Stimulated activated CD4-positive, alpha-beta T cell treated with anti-CD3 and anti-CD28 coated beads, Interleukin-1b, Interleukin-23, amount 100 ng/mL, for 1 hour (primary cell): ENCODE measurements at places on chromosomes 5 and 9.
A peak's percentile ranks its signal among the peaks of the same experiment; 100 is the strongest.

DNA sequence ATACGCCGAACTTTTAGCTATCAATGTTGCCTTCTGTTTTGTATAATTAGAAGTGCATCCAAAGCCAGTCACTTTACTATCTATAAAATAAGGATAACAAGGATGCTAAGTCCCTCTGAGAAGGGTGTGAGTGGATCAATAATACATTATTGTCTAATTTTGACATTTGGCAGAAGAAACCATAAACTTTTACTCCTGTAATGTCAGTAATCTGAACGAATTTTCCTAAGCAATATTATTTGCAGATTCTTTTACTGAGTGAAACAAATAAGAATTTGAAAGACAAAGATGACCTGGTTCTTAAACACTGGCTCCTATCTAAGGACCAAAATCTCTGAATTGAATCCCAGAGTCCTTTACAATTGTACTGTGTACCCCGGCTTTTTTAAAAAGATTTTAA, 126.6 kb upstream of the TMEM161B start:
- no peak for DNase-seq

- DNase-seq = peak; percentile 3
These were observed at the start of gene GLDC for GRCh38 chr9:6645355-6646292. Gene GLDC, minus strand, starts transcription at chr9:6645729. Its CDS starts 230 bp downstream, at chr9:6645499.

- DNase-seq = no peak
These were observed 653.1 kb upstream of the KLF4 start for GRCh38 chr9:108142504-108143201.

DNA sequence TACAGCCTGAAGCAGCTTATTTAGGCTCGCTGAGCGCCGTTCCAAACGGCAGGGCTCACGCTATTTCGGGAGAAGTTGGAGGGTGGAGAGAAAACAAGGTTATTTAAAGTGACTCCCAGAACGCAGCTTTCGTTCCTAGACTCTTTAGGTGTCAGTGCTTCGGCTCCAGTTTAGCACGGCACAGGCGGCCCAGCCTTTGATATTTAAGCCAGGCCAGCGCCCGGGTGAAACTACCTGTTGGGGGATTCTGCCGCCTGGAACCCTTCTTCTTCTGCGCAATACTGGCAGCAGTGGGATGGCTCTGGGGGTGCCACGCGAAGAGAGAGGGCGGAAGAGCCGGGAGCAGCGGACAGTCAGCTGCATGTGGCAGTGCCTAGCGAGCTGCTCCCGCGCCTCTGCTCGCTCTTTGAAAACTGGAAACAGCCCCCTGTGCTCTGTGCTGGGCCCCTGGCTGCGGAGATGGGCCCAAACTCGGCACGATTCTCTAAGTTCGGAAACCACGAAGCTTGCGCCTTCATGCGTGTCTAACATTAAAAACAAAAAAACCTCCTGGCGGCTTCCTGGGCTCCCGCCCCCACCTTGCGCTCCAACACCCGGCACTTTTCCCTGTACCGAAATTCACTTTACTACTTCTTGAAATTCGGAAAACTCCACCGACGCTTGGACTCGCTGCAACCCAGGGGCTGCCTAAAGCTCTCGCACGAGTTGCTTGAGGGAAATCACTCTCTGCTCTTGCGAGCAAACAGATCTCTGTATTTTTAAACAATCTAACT, 34.6 kb upstream of the NFIB start:
- DNase-seq = no peak

DNA sequence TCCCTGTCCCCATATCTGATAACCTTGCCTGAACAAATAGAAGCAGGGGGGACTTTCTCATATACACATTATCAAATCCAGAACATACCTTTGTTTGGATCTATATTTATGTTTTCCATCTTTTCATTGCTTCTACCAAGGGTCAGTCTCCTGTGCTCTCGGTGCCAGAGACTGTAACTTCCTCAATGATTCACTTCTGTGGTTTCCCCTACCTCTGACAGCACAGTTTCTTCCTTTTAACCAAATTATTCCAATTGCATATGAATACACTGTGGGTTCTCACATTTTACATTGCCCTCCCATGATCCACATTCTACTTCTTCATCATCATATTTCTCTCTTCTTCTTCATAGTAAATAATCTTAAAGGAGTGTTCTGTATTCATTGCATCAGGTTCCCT, 32.2 kb downstream of the NMUR2 start:
- DNase-seq = no peak

DNA sequence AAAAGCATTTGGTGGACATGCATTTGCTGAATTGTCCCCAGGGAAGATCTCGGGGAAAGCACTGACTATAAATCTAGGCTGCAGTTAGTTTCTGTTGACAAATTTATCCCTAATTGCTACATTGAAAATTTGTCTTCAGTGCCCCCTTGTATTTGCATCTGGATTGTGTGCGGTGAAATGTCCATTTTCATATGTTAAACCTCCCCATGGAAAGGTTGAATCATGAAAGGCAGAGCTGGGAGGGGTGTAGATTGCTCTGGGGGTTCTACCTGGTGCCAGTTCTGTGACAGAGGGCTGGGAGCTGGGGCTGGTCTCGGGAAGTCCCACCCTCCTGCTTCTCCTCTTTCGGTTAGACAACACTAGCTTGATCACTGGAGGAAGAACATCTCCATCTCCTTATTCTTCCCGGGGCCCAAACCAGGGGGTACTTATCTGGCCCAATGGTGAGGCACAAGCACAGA, 101.9 kb downstream of the GADD45G start:
- no peak for DNase-seq

DNA sequence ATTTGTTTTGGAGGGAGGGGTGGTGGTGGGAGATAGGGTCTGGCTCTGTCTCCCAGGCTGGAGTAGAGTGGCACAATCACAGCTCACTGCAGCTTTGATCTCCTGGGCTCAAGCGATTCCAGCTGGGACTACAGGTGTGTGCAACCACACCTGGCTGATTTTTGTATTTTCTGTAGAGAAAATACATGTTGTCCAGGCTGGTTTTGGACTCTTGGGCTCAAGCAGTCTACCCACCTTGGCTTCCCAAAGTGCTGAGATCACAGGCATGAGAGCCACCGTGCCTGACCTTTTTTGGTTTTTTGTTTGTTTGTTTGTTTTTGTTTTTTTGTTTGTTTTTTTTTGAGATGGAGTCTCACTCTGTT, 15.4 kb downstream of the STXBP1 start:
- DNase-seq = no peak

GRCh38 chr5:173644673-173645436, 28.4 kb upstream of the BOD1 start:
- no peak for DNase-seq

DNA sequence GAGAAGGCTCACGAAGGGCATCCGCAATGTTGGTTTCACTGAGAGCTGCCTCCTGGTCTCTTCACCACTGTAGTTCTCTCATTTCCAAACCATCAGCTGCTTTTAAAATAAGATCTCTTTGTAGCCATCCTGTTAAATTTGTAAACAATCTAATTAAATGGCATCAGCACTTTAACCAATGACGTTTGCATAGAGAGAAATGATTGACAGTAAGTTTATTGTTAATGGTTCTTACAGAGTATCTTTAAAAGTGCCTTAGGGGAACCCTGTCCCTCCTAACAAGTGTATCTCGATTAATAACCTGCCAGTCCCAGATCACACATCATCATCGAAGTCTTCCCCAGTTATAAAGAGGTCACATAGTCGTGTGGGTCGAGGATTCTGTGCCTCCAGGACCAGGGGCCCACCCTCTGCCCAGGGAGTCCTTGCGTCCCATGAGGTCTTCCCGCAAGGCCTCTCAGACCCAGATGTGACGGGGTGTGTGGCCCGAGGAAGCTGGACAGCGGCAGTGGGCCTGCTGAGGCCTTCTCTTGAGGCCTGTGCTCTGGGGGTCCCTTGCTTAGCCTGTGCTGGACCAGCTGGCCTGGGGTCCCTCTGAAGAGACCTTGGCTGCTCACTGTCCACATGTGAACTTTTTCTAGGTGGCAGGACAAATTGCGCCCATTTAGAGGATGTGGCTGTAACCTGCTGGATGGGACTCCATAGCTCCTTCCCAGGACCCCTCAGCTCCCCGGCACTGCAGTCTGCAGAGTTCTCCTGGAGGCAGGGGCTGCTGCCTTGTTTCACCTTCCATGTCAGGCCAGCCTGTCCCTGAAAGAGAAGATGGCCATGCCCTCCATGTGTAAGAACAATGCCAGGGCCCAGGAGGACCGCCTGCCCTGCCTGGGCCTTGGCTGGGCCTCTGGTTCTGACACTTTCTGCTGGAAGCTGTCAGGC, 16.6 kb downstream of the SQSTM1 start:
- DNase-seq = no peak

DNA sequence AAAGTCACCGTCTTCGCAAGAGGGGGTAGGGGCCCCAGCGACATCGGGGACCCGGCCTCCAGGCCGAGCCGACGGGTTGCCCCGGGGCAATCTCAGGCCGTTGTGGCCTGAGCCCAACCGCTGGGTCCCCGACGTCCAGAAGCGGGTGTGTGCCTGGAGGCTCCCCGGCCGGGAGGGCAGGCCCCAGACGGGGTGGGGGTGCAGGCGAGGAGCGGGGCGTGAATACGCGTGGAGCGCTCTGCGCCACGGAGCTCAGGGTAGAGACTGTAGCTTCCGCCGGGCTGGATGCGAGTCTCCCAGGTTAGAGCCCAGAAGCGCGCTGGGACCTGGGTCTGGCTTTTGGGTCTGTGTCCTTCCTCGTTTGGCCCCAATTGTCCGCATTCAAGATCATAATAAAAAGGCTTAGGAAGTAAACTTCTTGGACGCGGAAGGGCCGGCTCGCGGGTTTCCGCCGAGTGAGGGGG, 3.5 kb downstream of the BARX1 start:
- no peak for DNase-seq

- DNase-seq = no peak
These were observed 742 bp upstream of the LECT2 start for GRCh38 chr5:135955525-135955924.

DNA sequence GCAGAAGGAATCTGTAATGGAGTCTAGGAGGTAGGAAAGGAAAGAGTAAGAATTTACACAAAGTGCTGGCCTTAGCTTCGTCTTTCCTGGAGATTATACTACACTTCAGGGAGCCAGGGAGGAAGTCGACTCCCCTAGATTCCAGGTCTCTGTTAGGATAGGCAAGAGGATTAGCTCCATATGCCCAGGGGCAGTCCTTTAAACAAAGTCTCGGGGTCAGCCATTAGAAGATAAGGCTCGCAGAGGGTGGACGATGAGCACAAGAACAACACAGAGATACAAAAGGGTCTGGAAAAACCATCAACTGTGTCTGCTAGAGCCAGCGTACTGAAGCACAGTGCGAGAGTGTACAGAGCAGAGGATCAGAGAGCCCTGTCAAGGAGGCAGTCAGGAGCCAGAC, 344.7 kb upstream of the TNC start:
- no peak for DNase-seq

GRCh38 chr5:179882338-179882737, 23.7 kb upstream of the MRNIP start:
- no peak for DNase-seq
